CMK (cell line): ENCODE measurements at places on chromosomes 7 and 10.
A peak's percentile ranks its signal among the peaks of the same experiment; 100 is the strongest.

GRCh38 chr10:79383974-79384606 lies 36.8 kb downstream of the PPIF start:
- DNase-seq = no peak

GRCh38 chr10:77248104-77248790 lies 389.4 kb downstream of the KCNMA1 start:
- DNase-seq = no peak

DNA sequence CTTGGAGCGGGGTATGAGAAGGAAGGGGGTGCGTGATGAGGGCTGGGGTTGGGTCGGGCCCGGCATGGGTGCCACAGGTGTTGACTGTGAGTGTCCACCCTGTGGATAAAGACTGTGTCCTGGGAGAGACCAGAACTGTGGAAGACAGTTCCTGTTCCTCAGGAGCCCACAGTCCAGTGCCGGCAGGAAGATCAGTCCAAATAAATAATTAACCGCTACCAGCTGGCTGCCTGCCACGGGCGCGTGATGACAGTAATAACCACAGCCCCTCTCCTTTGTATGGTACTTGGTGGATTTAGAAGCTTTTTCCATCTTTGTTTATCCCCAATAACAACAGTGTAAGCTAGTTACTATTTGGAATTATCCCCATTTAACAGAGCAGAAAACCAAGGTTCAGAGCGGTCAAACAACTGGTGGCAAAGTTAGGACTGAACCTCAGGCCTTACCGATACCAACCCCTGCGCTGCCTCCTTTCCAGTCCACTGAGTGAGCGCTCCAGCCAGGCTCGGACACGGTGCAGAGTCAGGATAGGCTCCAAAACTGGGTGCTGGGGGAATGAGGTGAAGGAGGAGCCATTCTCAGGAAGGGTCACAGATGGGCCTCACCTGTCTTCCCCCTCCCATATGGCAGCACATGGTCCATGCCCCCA lies 5.1 kb downstream of the ZMIZ1 start:
- no peak for DNase-seq

DNA sequence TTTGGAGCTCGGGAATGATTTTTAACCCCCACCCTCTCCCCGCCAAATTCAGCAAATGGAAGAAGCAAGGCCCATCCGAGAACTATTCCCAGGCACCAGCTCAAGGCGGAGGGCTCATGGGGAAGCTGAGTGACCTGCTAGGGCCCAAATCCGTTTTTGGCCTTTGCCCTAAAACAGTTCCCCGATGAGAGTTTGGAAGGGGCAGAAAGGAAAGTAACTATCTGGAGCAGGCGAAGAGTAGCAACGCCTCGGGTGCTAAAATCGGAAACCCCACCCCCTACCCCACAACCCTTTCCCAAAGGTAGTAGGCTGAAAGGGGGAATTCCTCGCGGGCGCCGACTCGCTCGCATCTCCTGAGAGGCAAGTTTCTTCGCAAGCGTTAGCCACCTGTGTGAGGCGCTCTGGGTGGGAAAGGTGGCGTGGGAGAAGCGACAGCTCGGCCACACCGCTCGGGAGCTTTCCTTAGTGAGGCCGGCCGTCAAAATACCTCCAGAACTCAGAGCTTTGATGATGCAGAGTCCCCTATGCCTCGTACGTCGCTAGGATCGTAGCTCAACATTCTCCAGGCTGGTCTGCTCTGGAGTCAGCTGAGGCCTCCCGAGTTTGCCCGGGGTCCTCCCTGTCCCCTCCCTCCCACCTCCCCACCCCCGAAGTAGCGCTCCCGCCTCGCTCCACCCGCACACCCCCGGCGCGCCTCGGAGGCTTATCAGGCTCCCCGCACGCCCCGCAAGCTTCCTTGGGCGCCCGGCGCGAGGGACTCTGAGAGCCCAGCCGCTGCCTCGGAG lies 642 bp upstream of the PRKG1 start:
- no peak for DNase-seq

GRCh38 chr7:105808703-105809590 lies 67.5 kb downstream of the ATXN7L1 start:
- peak; percentile 11 for DNase-seq

- DNase-seq = no peak
Measured at GRCh38 chr7:155402941-155403340, 55.0 kb upstream of the EN2 start.

- no peak for DNase-seq
Measured at GRCh38 chr10:109929501-109930219, 6.3 kb upstream of the XPNPEP1 start.

DNA sequence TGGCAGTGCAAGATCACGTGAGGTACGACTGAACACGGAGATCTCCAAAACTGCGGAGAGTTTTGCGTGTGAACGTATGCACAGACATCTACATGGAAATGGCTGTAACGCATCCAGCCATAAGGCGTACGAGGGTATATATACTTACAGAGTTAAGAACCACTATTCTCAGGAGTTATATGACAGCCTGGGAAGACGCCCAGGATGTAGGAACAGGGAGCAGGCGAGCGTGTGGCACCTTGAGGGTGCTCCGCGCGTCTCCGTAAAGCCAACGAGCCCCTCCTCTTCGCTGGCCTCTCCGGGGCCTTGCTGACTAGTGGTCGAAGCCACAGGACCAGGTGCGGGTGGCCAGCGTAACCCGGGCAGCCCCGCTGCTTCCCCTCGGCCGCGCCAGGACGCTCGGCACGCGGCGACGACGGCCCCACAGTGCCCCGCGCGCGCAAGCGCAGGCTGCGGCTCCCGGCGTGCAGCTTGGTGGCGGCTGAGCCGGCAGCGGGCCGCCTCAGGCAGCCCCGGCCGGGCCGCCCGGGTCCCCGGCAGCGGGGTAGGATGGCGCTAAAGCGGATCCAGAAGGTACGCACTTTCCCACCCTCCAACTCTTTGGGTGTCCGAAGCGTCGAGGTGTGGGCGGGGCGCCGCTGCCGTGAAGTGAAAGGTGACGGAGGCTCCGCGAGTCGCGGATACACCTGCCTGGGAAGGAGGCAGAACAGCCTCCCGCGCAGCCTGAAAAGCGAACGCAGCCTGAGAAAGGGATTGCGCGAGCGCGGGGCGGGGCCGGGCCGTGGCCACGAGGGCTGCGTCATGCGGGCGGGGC lies at the start of gene UBE2D4:
Gene UBE2D4, plus strand, starts transcription at position 453 of the 814 bp plus-strand sequence. Its CDS starts 97 bp downstream, at position 550.
- no peak for DNase-seq

- no peak for DNase-seq
Measured at GRCh38 chr7:73454424-73454823, 20.8 kb downstream of the FZD9 start.

- no peak for DNase-seq
Measured at GRCh38 chr7:117250245-117250644, 72.6 kb downstream of the WNT2 start.

DNA sequence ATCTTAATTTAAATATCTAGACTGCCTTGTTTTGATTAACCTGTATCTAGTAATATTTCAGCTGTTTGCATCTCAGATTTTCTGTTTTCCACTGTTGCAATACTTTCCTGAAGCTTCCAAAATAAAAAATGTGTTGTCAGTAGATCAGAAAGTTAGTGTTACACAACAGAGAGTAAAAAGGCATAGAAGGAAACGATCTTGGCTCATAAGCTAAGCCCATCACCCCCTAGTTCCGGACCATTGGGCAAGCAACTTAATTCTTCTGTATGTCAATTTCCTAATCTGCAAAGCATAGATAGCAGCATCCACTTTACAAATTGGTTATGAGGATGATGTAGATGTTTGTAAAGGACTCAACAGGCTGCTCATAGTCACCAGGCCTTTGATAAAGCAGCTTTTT lies 4.4 kb downstream of the PON3 start:
- DNase-seq = no peak

DNA sequence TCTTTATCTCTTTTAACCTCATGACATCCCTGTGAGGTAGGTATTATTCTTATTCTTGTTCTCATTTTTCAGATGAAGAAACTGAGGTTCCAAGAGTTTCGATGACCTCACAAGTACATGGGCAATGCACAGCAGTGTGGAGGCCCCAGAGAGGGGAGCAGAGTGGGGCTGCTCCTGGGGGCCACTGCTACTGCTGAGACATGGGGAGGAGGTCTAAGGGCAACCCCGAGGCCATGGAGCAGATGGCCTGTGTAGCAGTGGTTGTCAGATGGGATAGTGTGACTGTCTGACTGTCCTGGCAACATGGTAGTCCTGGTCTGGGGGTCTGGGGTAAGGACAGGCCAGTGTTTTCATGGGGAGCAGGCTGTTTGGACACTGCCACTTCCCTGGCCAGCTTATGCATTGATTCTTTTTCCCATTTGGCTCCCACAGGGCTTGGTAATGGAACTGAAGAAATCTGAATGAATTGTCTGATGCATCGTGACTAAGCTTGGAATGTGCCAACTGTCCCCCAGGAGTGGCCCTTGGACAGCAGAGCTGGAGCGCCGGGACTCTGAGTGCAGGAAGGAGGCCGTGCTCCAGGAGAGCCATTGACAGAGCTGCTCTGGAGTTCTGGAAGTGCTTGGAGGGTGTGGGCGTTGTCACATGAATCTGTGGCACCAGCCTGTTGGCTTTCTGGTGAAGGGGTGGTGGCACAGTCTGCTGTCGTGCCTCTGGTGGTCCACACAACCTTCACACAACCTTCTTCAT lies 40.9 kb downstream of the ADRA2A start:
- no peak for DNase-seq

DNA sequence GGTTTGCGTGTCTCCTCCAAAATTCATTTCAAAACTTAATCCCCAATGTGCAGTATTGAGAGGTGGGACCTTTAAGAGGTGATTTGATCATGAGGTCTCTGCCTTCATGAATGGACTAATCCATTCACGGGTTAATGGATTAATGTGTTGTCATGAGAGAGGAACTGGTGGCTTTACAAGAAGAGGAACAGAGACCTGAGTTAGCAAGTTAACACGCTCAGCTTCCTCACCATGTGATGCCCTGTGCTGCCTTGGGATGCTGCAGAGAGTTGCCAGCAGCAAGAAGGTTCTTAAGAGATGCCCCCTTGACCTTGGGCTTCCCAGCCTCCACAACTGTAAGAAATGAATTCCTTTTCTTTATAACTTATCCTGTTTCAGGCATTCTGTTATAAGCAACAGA lies 3.7 kb upstream of the TCTN3 start:
- no peak for DNase-seq
